CD4-positive, alpha-beta memory T cell (primary cell): ENCODE measurements at places on chromosomes 3 and 15. TPM values are rescaled to one million over a fixed set of nuclear protein-coding genes. Genes with fewer than 3 reads are reported as not detected.
A peak's percentile ranks its signal among the peaks of the same experiment; 100 is the strongest.

- DNase-seq = no peak
Measured at GRCh38 chr3:102933377-102933776, 498.6 kb downstream of the ZPLD1 start.

Gene LTF
- total RNA-seq = not detected

Gene AHSG
- total RNA-seq = not detected

Gene SHC4
- total RNA-seq = 0.28 TPM

Gene EXD1
- not detected for total RNA-seq

Gene CCDC191
- total RNA-seq = 7.1 TPM

DNA sequence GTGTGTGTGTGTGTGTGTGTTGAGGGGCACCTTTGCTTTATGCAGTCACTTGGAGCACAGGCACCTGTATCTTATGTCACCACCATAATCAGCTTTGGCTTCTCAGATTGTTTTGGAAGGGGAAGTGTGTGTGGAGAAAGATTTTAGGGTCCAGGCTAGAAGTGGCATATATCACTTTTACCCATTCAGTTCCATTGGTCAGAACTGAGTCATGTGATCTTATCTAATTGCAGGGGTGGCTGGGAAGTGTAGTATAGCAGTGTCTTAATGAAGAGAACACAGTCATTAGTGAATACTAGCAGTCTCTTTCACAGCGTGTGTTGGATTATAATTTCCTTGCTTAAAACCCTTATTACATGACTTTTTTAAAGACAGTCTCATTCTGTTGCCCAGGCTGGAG, 20.6 kb downstream of the NCK1 start:
- peak; percentile 28 for DNase-seq

DNA sequence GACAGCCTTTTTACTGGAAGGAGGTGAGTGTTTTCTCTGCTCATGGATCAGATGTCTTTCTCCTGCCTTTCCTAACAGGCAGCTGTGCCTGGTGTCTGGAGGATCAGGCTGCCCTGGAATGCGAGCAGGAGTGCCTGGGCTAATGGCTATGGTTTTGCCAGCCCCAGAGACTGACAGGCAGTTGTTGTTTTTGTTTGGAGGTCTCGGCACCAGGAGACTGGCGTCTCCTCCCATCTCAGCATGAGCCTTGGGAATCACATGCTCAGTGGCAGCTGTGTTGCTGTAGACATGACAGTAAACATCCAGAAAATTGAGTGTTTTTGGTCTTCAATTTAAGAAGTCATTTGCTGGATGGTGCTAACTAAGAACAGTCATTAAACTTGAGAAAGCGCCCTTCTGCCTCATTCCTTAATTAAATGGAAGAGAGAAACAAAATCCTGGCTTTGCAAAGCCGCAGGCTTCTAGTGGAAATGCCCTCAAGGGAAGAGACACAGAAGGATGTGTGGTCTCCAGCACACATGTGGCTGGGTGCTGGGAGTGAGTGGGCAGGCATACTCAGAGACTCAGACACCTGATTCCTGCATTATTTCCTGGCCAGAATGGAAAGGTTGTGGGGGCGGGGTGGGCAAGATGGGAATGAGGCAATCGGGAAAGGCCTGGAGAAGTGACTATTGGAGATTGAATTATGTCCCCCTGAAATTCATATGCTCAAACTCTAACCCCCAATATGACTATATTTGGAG, 97.0 kb upstream of the NMNAT3 start:
- no peak for DNase-seq

GRCh38 chr15:76206325-76206976, 104.8 kb downstream of the ETFA start:
- no peak for DNase-seq

Gene GHSR
- not detected for total RNA-seq

Gene SLC28A2
- total RNA-seq = not detected

DNA sequence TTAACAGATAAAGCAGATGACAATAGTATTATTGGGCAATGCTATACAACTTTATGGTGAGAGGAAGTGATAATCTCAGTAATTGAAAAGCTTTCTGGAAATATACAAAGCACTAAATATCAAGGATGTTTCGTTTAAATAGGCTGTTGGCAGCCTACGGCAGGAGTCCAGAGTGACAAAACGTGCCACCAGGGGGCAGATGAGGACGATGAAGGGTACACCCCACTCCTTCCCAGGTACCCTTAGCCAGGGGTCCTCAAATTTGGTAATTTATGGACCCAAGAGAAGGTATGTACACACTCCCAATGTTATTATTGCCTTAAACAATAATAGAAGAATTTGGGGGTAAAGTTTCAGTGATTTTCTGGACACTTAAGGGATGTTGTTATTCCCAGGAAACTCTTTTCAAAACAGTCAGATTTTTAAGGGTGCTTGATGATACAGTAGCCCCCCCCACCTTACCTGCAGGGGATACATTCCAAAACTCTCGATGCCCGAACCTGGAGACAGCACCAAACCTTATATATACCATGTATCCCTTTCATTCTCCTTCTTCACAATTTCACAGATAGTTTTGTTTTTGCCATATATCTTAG, 1.4 kb upstream of the MAGEL2 start:
- DNase-seq = no peak

GRCh38 chr15:74417225-74417624, 16.5 kb downstream of the SEMA7A start:
- no peak for DNase-seq

DNA sequence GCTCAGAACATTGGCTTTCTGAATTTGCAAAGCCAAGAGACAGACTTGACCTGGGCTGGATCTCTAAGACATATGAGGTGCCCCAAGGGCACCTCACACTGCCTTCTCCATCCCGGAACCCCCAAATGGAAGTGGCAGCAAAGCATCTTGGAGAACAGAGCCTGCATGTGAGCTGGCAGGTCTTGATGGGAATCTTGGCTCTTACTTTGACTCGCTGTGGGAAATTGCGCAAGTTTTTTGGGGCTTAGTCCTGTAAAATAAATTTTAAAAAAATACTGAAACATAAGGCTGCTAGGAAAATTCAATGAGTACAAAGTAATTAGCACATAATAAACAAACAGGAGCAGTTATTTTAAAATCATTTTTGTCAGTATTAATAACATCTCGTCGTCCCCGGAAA, 13.7 kb upstream of the SEC22A start:
- no peak for DNase-seq

Gene ITPKA
- total RNA-seq = not detected

- no peak for DNase-seq
Measured at GRCh38 chr15:76310475-76311099, 682 bp downstream of the ETFA start.

GRCh38 chr3:112639455-112640225, 1.3 kb downstream of the CCDC80 start:
- no peak for DNase-seq

DNA sequence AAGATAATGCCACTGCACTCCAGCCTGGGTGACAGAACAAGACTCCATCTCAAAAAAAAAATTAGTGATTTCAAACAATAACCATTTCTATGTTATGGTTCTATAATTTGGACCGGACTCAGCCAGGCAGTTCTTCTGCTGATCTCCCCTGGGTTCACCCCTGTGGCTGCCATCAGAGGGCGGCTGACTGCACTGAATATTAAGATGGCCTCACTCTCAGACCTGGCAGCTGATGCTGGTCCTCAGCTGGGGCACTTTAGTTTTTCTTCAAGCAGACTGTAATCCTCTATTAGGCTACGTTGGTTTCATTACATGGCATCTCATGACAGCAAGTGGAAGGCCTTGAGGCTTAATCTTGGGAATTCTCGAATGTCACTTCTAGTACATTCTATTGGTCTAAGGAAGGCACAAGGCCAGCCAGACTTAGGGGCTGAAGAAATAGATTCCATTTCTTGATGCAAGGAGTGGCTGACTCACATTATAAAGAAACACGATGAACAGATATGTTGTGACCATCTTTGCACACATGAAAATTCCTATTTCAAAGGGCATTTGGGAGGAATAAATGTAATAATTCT, 12.8 kb downstream of the GALNT15 start:
- DNase-seq = no peak

Gene P2RY13
- not detected for total RNA-seq

GRCh38 chr15:35630532-35630931, 84.6 kb upstream of the DPH6 start:
- no peak for DNase-seq

Gene CCDC54
- total RNA-seq = not detected

Gene DPPA2
- total RNA-seq = not detected

Gene CNTN3
- total RNA-seq = not detected

Gene ROBO1
- not detected for total RNA-seq

- no peak for DNase-seq
Measured at GRCh38 chr15:55799291-55800212, 56.6 kb upstream of the PRTG start.
